ENCODE measurements at places on chromosomes 1 and 21.

DNA sequence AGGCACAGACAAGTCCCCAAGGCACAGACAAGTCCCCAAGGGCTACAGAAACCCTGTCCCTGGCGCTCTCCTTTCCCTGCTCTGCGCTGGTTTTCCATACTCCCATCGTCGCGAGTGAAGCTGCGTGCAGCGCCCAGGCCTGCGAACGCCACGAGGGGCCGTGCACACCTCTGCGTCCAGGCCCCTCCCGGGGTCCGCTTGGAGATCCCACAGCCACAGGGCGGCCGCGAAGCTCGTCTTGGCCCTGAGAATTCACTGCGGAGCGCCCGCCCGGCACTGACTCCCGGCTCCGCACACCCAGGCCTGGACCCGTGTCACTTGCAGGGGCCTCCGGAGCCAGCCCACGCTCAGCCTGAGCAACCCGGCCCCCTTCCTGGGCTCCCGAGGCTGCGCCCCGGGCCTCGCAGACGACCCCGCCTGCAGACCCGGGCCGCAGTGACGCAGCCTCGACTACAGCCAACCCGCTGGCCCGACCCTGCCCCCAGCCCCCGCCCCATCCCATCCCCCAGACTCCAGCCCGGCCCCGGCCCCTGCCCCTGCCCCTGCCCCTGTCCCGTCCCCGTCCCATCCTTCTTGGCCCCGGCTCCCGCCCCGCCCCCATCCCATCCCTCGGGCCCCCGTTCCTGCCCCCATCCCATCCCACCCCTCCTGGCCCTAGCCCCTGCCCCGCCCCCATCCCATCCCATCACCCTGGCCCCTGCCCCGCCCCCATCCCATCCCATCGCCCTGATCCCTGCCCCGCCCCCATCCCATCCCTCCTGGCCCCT lies 841 bp downstream of the POFUT2 start:
- DNase-seq: no peak

GRCh38 chr1:21024918-21025317 lies 151.8 kb downstream of the EIF4G3 start:
- DNase-seq: no peak

- DNase-seq: no peak
Observed at GRCh38 chr1:243354511-243355153, 98.8 kb downstream of the SDCCAG8 start.

- no peak for DNase-seq
Observed at GRCh38 chr1:177228693-177229065, 57.9 kb downstream of the BRINP2 start.

GRCh38 chr1:91501523-91501851 lies 836 bp downstream of the CDC7 start:
- DNase-seq: peak; percentile 56

GRCh38 chr1:26949926-26950319 lies 10.3 kb downstream of the KDF1 start:
- no peak for DNase-seq

DNA sequence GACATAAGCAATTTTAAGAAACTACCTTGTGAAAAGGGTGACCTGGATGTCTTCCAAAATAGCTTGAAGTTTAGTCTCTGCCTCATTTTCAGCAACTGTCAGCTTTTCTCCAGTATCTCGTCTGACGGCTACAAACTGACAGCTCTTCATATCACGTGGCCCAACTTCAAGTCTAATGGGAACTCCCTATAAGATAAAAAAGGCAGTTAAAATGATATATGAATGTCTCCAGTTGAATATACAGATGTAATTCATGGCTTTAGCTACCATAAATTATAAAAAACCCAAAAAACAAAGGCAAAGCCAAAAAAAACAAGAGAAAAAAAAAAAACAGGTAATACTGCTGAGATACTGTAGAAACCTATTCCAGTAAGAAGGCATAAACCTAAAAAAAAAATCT lies 44.9 kb upstream of the SLC30A10 start:
- DNase-seq: no peak

DNA sequence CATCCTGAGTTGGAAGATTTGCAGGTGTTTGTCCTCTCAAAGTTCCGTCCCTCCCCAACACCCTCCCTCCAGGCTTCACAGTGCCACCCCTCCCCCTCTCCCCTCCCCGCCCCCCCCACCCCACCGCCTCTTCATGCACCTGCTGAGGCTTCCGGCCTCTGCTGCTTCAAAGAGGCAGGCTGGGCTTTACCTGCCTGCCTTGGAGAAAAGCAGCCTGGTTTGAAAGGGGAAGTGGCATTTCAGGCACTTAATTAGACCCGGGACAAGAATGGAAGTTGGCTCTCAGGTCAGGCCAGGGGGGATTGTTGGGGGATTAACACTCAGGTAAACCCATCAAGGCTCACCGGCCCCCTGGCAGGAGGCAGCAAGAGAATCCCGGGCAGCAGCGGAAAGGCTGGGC lies 21.1 kb downstream of the PAX7 start:
- DNase-seq: no peak

DNA sequence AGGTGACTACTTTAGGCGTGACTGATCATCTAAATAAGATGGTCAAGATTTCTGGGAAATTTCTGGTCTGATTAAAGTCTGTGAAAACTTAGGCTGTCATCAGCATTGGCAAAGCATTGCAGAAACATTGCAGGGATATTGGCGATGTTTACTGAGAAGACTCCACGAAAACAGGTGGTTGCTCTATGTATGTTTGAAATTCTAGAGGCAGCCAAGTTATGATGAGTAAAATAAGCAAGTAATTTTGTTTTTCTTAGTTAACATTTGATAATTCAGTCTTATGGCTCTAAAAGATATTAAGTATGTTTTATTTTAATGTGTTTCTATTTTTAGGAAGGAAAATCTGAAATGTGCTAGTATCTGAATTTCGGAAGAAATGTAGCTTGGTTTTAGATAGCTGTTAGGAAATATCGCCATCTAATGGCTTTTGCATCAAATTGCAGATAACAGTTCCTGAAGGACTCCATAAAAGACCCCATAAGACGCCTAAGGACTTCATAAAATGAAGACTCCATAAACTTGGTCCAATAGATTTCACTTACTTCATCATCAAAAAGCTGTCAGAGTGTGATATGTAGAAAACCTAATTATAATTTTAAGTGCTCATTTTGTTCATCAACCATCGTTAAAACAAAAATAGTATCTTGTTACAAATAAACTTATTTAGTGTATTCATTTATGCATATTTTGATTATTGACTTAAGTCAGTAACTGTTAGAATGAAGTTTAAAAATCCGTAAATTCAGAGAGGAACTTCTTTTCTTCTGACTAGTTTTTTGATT lies 344.6 kb downstream of the RYR2 start:
- no peak for DNase-seq
